ENCODE measurements at places on chromosomes 12 and 14.
A peak's percentile ranks its signal among the peaks of the same experiment; 100 is the strongest.

- DNase-seq = no peak
Measured at GRCh38 chr12:85058339-85058738, 22.2 kb downstream of the LRRIQ1 start.

DNA sequence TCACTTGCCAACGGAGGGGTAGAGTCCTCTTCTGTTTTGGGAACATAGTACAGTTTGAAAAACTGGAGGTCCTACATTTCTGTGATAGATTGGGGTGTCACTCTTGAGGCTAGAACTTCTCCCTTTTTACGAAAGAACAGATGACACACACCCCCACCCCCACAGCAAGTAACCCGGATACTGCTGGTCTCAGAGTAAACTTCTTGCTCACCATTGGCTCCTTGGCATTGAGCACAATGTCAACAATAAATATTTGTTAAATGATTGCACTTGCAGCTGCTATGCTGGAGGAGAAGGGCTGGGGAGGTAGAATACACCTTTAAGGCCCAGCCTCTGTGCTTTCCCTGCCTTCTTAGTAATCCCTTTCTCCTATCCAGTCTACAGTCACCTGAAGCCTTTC lies 149.8 kb downstream of the TGFB3 start:
- DNase-seq = peak; percentile 49

GRCh38 chr14:81400202-81400678 lies at the start of gene STON2:
STON2 (minus strand) TSS chr14:81400324; CDS start chr14:81398382, 1,942 bp downstream.
- DNase-seq = peak; percentile 78

DNA sequence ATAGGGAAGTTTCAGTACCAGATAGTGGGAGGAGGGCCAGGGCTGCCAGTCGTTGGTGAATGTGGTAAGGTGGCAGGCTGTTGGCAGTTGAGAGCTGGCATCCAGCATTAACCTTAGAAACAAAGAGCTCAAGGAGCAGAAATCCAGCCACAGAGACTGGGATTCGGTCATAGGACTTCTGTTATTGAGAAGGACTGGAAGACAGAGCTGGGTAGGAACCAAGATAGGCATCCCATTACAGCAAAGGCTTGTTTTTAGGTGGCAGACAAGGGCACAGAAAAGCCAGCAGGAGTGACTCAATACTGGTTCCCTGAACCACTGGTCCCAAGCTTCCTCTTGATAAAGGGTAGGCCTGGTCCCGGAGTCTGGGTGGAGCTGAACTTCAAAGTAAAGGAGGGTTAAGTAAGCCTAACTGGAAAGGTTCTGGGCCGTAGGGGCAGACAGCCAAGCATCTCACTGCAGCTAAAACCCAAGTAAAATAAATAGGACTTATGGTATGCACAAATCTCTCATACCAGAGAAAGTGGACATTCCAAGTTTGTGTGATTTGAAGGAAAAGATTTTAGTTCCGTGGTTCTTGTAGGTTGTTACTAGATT lies 147.9 kb downstream of the ETV6 start:
- peak; percentile 77 for DNase-seq

Measured in fibroblast of gingiva (primary cell).